ENCODE measurements at places on chromosomes 11 and 22. TPM values are rescaled to one million over a fixed set of nuclear protein-coding genes. Genes with fewer than 3 reads are reported as not detected.

DNA sequence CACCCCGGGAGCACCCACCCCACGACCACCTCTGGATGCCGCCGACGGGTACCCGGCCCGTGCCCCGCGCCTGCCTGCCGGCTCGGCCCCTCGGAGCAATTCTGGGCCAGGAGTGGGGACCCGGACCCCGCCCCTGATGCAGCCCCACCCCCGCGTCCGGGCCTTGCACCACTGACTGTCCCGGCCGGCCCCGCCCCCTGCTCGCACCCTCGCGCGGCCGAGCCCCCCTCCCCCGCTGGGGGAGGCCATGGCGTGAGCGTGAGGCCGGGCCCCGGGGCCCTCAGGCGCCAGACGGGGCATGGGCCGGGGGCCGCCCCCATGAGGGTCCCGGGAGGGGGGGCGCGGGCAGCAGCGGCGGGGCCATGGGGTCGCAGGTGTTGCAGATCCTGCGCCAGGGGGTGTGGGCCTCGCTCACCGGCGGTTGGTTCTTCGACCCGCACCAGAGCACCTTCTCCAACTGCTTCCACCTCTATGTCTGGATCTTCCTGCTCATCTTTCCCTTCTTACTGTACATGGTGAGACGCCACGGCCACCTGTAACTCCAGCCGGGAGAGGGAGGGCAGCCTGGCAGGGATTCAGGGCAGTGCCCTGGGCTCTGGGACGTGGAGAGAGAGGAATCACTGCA is 486 bp downstream of the PCNX3 start:
- peak overlapping the region; percentile 83 for H3K4me3 ChIP-seq
- peaks cover 37% of the 10 kb centered on the region for H3K36me3 ChIP-seq
- no peaks in the 10 kb centered on the region for H3K27me3 ChIP-seq
- H3K27ac ChIP-seq, result peak overlapping the region; percentile 63
- peaks cover 28% of the 10 kb centered on the region for H3K4me1 ChIP-seq

The KRTAP5-6 gene
- not detected for total RNA-seq

GRCh38 chr11:76782531-76783293 is 444 bp upstream of the TSKU start:
- peak; percentile 99 for DNase-seq
- H3K27ac ChIP-seq, result peak overlapping the region; percentile 89
- no peaks in the 10 kb centered on the region for H3K36me3 ChIP-seq
- no peaks in the 10 kb centered on the region for H3K27me3 ChIP-seq
- peaks cover 33% of the 10 kb centered on the region for H3K4me1 ChIP-seq
- peak overlapping the region; percentile 93 for H3K4me3 ChIP-seq

The MRGPRX4 gene
- total RNA-seq, result not detected

DNA sequence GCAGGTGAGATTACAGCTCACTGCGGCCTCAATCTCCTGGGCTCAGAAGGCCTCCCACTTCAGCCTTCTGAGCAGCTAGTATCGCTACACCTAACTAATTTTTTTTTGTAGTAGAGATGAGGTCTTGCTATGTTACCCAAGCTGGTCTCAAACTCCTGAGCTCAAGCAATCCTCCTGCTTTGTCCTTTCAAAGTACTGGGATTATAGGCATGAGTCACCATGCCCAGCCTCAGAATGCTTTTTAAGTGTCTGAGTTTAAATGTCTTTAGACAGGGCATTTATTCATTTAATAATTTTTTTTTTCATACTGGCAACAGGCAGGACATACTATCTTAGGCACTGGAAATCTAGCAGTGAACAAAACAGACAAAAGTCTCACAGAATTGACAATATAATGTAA is 27.7 kb downstream of the LRP4 start:
- no peaks in the 10 kb centered on the region for H3K36me3 ChIP-seq
- DNase-seq, result no peak
- H3K4me1 ChIP-seq, result peaks cover 2% of the 10 kb centered on the region
- no peak overlapping the region for H3K27ac ChIP-seq

The MRGPRF gene
- total RNA-seq, result 41.5 TPM

DNA sequence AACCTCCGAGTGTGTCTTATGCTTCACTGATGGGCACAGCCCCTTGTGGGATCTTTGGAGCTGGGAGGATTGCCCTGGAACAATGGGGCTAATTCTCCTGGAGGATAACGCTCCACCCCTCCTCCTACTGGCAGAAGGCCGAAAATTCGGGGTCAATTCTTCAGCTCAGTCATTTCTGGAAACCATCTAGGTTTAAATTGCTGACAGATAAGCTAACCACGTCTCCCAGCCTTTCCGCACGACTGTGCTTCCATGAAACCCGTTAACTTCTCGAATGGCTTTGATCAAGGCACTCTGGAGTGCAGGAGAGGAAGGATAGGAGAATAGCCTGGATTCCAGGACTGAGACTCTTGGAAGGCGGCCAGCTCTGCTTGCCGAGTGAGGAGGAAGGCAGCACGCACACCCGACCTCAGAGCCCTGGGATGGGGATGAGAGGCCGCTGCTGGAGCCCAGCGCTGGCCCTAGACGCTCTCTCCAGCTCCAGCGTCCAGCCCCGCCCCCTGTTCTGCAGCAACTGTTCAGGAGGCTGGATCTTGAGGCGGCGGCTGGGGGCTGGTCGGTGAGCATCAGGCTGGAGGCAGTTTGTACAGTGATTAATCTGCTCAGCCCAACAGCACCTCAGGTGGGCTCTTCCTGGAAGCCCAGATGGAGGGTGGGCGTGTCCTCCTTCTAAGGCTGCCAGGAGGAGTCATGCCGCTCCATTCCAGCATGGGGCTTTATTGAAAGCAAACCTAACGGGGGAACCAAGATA is 176.7 kb upstream of the NCAM1 start:
- H3K4me1 ChIP-seq, result no peaks in the 10 kb centered on the region
- no peak overlapping the region for H3K27ac ChIP-seq
- H3K36me3 ChIP-seq, result no peaks in the 10 kb centered on the region
- no peaks in the 10 kb centered on the region for H3K27me3 ChIP-seq
- no peak overlapping the region for H3K4me3 ChIP-seq
- DNase-seq, result no peak

The ROBO3 gene
- total RNA-seq, result 18.1 TPM

GRCh38 chr11:72224564-72225410 is at the start of gene INPPL1:
Gene INPPL1, plus strand, starts transcription at chr11:72224767. Its CDS starts 218 bp downstream, at chr11:72224985.
- H3K4me3 ChIP-seq, result peak within 1 kb of the TSS; percentile 95
- H3K27ac ChIP-seq, result peak within 1 kb of the TSS; percentile 74
- no peaks in the 10 kb centered on the region for H3K27me3 ChIP-seq
- DNase-seq, result peak; percentile 93
- H3K4me1 ChIP-seq, result peaks cover 16% of the 10 kb centered on the region

- H3K4me3 ChIP-seq, result no peak overlapping the region
- no peaks in the 10 kb centered on the region for H3K27me3 ChIP-seq
- no peak overlapping the region for H3K27ac ChIP-seq
- H3K4me1 ChIP-seq, result no peaks in the 10 kb centered on the region
These were observed 68.3 kb downstream of the PLEKHA7 start for GRCh38 chr11:16945671-16946469.

DNA sequence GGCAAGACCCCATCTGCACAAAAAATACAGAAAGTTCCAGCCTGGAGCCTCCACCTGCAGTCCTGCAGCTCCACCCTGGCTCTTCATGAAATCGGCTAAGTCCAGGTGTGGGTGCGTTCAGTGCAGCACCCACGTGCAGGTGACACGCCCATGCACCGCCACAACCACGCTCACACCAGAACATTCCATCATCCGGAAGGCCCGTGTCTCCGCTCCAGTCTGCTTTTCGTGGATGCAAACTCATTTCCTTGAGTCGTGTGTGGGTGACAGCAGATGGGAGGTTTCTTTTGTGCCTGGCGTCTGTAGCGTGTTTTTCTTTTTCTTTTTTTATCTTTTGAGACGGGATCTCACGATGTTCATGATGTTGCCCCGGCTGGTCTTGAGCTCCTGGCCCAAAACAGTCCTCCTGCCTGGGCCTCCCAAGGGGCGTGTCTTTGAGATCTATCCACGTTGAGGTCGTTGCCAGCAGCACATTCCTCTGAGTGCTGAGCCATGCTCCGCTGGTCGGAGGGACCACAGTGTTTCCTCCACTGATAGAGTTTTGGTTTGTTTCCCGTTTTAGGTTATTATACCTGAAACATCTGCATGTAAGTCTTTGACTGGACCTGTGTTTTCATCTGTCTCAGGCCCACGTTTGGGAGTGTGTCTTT is 7.2 kb downstream of the PTDSS2 start:
- H3K27ac ChIP-seq, result no peak overlapping the region
- H3K36me3 ChIP-seq, result peaks cover 15% of the 10 kb centered on the region
- peak; percentile 58 for DNase-seq
- no peaks in the 10 kb centered on the region for H3K27me3 ChIP-seq
- H3K4me1 ChIP-seq, result no peaks in the 10 kb centered on the region
- H3K4me3 ChIP-seq, result no peak overlapping the region

The GGTLC2 gene
- total RNA-seq, result not detected

- H3K36me3 ChIP-seq, result no peaks in the 10 kb centered on the region
- H3K4me1 ChIP-seq, result no peaks in the 10 kb centered on the region
These were observed 221.3 kb downstream of the CADM1 start for GRCh38 chr11:115282923-115283322.

The OR5P2 gene
- not detected for total RNA-seq

DNA sequence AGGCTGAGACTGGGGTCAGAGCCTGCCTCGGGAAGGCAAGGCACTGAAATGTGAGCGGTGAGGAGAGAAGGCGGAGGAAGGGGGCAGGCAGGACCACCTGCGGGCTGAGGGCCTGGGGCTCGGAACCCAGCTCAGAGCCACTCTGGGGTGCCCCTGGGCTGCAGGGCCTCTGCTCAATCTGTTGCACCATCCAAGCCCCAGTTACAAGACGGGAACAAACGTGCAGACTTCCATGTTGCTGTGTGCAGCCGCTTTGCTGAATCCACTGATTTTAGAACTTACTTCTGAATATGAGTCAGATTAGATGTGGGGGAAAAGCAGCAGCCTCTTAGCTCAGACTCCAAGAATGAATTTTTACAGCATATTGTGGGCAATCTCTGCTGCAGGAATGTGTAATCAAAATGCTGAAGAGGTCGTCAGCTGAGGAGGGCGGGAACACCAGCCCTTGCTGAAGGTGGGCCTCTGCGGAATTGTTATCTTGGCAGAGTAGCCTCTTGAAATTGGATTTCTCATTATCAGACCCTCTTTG is 21.6 kb downstream of the PARVG start:
- H3K27me3 ChIP-seq, result peaks cover 1% of the 10 kb centered on the region
- H3K4me1 ChIP-seq, result peaks cover 15% of the 10 kb centered on the region
- peak overlapping the region; percentile 40 for H3K27ac ChIP-seq
- DNase-seq, result peak; percentile 98
- H3K36me3 ChIP-seq, result no peaks in the 10 kb centered on the region
- H3K4me3 ChIP-seq, result peak overlapping the region; percentile 21

DNA sequence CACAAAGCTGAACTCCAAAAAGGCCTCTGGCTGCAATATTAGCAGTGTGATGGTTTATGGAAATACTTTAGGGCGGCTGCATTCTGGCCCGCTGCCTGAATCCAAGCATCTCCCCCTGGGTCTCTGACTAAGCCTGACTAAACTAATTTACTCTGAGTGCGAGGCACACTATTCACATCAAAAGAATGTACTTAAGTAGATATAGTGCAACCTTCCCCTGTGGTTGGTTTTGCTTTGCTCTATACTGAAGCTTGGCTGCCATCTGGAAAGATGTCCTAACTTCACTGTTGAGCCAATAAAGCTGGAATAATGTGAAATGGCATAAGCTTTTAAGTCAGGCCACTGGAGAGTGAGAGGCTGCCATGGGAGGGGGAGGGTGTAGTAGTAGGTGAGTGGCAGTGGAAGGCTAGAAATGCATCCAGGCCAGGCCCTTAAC is 321.6 kb downstream of the AASDHPPT start:
- H3K27me3 ChIP-seq, result no peaks in the 10 kb centered on the region
- peaks cover 38% of the 10 kb centered on the region for H3K4me1 ChIP-seq
- H3K27ac ChIP-seq, result peak overlapping the region; percentile 88
- DNase-seq, result peak; percentile 85
- no peaks in the 10 kb centered on the region for H3K36me3 ChIP-seq
- H3K4me3 ChIP-seq, result no peak overlapping the region

DNA sequence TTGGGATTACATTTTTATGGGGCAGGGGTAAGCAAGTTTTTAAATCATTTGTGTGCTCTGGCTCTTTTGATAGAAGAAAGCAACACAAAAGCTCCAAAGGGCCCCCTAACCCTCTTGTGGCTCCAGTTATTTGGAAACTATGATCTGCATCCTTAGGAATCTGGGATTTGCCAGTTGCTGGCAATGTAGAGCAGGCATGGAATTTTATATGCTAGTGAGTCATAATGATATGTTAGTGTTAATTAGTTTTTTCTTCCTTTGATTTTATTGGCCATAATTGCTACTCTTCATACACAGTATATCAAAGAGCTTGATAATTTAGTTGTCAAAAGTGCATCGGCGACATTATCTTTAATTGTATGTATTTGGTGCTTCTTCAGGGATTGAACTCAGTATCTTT is 10.1 kb downstream of the RAG1 start:
- peaks cover 4% of the 10 kb centered on the region for H3K27me3 ChIP-seq
- no peak overlapping the region for H3K4me3 ChIP-seq
- no peak overlapping the region for H3K27ac ChIP-seq
- peaks cover 17% of the 10 kb centered on the region for H3K4me1 ChIP-seq

GRCh38 chr11:40316171-40316570 is 1143.3 kb downstream of the LRRC4C start:
- H3K27me3 ChIP-seq, result no peaks in the 10 kb centered on the region
- DNase-seq, result no peak
- H3K27ac ChIP-seq, result no peak overlapping the region
- no peaks in the 10 kb centered on the region for H3K36me3 ChIP-seq

DNA sequence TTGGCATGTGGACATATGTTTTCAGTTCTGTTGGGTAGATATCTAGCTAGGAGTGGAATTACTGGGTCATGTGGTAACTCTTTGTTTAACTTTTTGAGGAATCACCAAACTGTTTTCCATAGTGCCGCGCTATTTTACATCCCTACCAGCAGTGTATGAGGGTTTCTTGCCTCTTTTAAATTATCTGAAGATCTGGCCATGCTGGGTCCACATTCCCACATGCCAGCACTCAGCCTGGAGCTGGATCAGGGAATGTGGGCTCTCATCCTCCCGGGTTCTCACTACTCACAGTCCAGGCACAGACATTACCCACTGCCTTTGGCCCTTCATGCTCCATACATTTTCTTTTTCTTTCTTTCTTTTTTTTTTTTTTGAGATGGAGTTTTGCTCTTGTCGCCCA is 44.6 kb downstream of the RBX1 start:
- no peak overlapping the region for H3K4me3 ChIP-seq
- no peaks in the 10 kb centered on the region for H3K4me1 ChIP-seq
- no peaks in the 10 kb centered on the region for H3K36me3 ChIP-seq
- peaks cover 8% of the 10 kb centered on the region for H3K27me3 ChIP-seq
- DNase-seq, result no peak

The MYEOV gene
- 0.88 TPM for total RNA-seq

The LINC01488 gene
- not detected for total RNA-seq

The MS4A4E gene
- total RNA-seq, result not detected

DNA sequence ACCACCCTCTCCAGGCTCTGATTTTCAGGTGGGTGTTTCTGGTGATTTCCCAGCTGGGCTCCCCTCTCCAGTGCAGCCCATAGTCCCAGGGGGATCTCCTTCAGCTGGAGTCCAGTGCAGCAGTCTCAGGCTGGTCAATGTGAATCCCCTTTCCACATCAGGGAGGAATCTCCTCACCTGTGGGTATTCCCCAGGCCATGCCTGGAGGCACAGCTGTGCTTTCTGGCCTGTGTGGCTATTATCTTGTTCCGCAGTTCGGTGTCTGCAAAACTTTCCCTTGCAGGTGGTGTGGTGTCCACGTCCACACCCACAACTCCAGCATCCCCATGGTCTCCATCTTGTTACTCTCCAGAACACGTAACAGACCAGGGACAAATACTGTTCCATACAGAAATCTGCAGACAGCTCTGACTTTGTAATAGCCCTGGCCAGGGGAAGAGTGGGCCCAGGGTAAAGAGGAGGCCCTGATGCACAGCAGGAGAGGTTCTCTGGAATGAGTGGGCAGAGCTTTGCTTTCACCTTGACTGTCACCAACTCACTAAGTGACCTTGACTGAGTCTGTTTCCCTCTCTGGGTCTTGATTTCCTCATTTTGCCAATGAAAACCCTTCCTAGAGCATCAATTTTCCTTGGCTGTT is 183.2 kb downstream of the CSNK2A3 start:
- DNase-seq, result no peak
- no peaks in the 10 kb centered on the region for H3K4me1 ChIP-seq
- no peak overlapping the region for H3K4me3 ChIP-seq
- no peak overlapping the region for H3K27ac ChIP-seq
- no peaks in the 10 kb centered on the region for H3K36me3 ChIP-seq
- H3K27me3 ChIP-seq, result peaks cover 37% of the 10 kb centered on the region

Data from osteoblast (primary cell).